Prostate gland (tissue), 2 donors: ENCODE measurements at places on chromosomes 13 and 19. TPM values are rescaled to one million over a fixed set of nuclear protein-coding genes. Genes with fewer than 3 reads are reported as not detected.
A peak's percentile ranks its signal among the peaks of the same experiment; 100 is the strongest.

PROSER1 gene
- 39.5 TPM for total RNA-seq

IL4I1 gene
- 0.14 TPM for total RNA-seq

TEKTIP1 gene
- 0.41 TPM for total RNA-seq

DNA sequence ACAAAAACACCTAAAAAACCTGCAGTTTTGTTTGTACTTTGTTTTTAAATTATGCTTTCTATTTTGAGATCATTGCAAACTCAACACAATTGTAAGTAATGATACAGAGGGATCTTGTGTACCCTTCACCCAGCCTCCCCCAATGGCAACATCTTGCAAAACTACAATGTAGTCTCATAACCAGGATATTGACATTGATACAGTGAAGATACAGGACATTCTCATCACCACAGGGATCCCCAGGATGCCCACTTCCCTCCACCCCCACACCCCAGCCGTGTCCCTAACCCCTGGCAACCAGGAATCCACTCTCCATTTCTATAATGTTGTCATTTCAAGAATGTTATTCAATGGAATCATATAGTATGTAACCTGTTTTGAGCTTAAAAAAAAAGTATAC, 10.3 kb upstream of the C5AR2 start:
- DNase-seq: no peak

DNA sequence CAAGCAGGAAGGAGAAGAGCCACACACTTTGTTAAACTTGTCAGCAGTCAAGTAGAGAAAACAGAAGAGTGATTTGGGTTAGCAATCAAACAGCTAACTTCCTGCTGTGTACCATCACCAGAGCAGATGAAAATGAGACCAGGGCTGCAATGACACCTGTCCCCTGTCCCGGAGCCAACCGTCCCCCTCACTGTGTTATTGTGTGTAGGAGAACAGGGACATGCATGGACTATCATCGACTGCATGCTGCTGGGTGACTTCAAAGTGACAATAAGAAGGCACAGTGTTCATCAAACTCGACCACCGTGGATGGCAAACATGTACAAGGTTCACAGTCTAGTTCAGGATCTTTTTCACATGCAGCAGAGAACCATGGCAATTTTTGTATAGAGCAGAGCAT, 94.0 kb upstream of the SLC15A1 start:
- no peak for DNase-seq

GRCh38 chr13:26668357-26669146, 92.0 kb downstream of the GPR12 start:
- DNase-seq: no peak

- DNase-seq: no peak
These were observed 7.0 kb upstream of the PGLS start for GRCh38 chr19:17504456-17504855.

GRCh38 chr19:10604460-10604980, 17.4 kb upstream of the AP1M2 start:
- no peak for DNase-seq

GRCh38 chr19:42283188-42284065, 14.4 kb downstream of the CIC start:
- DNase-seq: peak; percentile 96

GRCh38 chr13:27424246-27425157, at the start of gene GTF3A:
GTF3A (plus strand) TSS chr13:27424619.
- peak; percentile 72 for DNase-seq

- peak; percentile 41 for DNase-seq
These were observed 1.9 kb downstream of the CIRBP start for GRCh38 chr19:1270854-1271527.

GRCh38 chr13:25233861-25234260, 53.4 kb downstream of the MTMR6 start:
- no peak for DNase-seq
